Endothelial cell of coronary artery (primary cell): ENCODE measurements at places on chromosomes 5 and 9. TPM values are rescaled to one million over a fixed set of nuclear protein-coding genes. Genes with fewer than 3 reads are reported as not detected.

Gene PCDHGC5
- total RNA-seq = 0.45 and 0.94 TPM in 2 replicates

Gene PCDHGA6
- 2.2 and 2.8 TPM in 2 replicates for total RNA-seq

Gene CTNNAL1
- 103 and 110 TPM in 2 replicates for total RNA-seq

Gene CCDC192
- total RNA-seq = not detected in 2 replicates

Gene SCAI
- total RNA-seq = 3.5 and 4.8 TPM in 2 replicates

Gene ACOT12
- not detected in 2 replicates for total RNA-seq

Gene PTCD2
- total RNA-seq = 4.3 and 5.6 TPM in 2 replicates

Gene PPIC
- total RNA-seq = 43.6 and 54.5 TPM in 2 replicates

Gene PCDHA7
- total RNA-seq = 0.27 and 0.28 TPM in 2 replicates

Gene FAM78A
- total RNA-seq = 2.3 and 4.5 TPM in 2 replicates

Gene KIAA0825
- total RNA-seq = 1.0 and 1.9 TPM in 2 replicates

Gene FAM151B
- 2.7 and 3.4 TPM in 2 replicates for total RNA-seq

Gene KIF20A
- total RNA-seq = 24.5 and 60.4 TPM in 2 replicates

Gene ACTBL2
- total RNA-seq = 0.28 TPM in 1 of 2 replicates, not detected in the other

Gene HK3
- total RNA-seq = not detected in 2 replicates

Gene CDHR2
- total RNA-seq = not detected in 2 replicates

Gene DMRT3
- total RNA-seq = not detected in 2 replicates

Gene PRRC2B
- 43.9 and 64.5 TPM in 2 replicates for total RNA-seq

Gene GABRA1
- not detected in 2 replicates for total RNA-seq

Gene SEMA6A
- total RNA-seq = 0.47 and 0.54 TPM in 2 replicates

Gene FSTL4
- not detected in 2 replicates for total RNA-seq

Gene IRF1
- total RNA-seq = 6.4 and 10.1 TPM in 2 replicates

Gene TMEM161B
- 8.0 and 10.4 TPM in 2 replicates for total RNA-seq

Gene DIRAS2
- total RNA-seq = not detected in 2 replicates

Gene ESM1
- total RNA-seq = 214 and 325 TPM in 2 replicates
